ENCODE measurements at places on chromosomes 12 and 14.
A peak's percentile ranks its signal among the peaks of the same experiment; 100 is the strongest.

DNA sequence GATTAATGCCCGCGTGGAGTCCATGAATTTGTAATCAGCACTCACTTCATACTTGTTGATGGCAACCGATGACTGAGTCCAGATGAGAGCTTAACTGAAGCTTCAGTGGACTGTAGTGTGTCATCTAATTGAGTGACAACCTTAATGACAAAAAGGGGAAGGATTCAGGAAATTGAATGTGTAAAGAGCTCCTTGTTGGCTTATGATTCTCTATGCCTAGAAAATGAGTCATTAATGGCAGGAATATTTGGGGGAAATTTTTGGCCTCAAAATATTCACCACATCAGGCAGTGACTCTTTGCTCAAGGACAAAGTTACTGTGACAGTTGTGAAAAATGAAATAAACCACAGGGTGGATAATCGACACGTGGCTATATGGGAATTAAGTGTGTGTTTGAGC lies 55.3 kb upstream of the STON2 start:
- DNase-seq = no peak

GRCh38 chr14:71143381-71144290 lies 236.4 kb downstream of the PCNX1 start:
- no peak for DNase-seq

- DNase-seq = peak; percentile 13
These were observed 55.4 kb upstream of the PYGL start for GRCh38 chr14:50999726-51000125.

GRCh38 chr14:96383445-96383844 lies 8.5 kb upstream of the AK7 start:
- no peak for DNase-seq

DNA sequence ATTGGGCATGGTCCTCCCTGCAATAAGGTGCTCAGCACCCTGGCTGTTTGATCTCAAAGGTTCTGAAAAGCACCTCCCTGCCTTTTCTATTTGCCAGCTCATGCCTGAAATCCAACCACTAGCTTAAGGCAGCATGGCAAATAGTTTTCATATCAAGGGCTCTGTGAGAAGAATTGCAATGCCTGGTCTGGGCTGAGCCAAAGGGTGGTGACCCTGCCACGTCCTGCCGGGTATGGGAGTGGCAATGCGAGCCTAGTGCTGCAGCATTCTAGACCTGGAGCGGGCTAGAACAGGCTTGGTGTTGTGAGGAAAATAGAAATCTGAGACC lies 2.3 kb upstream of the SCNN1A start:
- no peak for DNase-seq

Data from hippocampal formation (tissue), 2 donors.